Karpas-422 (cell line): ENCODE measurements at places on chromosomes 3 and 15.

DNA sequence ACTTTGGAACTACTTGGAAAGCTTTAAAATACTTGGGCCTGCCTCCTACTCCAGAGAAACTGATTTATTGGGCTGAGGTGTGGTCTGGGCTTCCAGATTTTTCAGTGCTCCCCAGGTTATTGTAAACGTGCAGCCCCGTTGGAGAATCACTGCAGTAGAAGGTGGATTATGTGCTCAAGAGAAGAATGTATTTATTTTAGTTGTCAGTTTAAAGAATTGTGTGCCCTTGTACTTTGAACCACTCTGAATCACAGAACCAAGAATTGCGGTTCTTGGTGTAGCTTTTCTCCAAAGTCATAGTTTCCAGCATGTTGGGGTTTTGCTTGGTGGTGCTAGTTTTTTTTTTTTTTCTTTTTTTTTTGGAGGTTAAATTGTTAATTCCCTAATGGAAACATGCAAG is 1.6 kb downstream of the TATDN2 start:
- DNase-seq: no peak

DNA sequence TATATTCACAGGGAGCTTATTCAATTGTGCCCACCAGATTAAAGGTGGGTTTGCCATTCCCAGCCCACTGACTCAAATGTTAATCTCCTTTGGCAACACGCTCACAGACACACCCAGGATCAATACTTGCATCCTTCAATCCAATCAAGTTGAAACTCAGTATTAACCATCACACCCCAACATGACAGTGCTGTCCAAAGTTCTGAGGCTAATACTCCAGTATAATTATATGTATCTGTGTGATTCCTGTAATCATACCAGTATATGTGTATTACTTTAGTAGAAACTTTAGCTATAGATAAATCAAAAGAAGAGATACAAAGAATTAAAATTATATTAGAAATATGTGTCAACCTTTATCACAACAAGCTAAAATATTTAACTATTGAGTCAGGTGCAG is 1166.0 kb downstream of the ZPLD1 start:
- no peak for DNase-seq

GRCh38 chr3:183966361-183966791 is 51.3 kb downstream of the ABCC5 start:
- DNase-seq: no peak

GRCh38 chr3:134153761-134154160 is 96.9 kb downstream of the RYK start:
- no peak for DNase-seq

DNA sequence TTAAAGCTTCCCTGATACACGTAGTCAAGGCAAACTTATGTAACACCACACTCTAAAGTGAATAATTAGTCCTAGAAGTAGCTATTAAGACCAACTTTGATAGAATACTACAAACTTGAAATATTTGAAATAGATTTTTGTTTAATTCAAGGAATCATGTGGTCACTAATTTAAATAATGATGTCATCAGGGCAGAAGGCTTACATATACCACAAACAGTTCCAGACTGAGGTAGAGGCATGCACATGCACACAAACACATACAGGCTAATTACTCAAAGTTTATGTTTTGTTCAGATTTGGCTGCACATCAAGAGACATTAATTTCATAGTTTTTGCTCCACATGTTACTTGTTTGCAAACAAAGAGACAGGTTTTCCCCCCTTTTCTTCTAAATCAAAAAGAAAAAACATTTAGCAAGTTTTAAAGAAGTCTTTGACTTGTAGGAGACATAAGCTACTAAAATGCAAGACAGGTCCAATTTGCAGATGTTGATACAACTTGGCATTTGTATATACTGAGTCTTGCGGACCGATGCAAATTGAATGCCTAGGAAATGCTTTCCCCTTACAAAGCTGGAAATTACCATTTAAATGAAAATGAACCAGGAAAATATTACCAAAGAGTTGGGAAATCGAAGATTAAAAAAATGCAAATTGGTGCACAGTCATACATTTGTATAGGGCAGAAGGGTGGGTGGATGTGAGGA is 594.8 kb downstream of the MAGI1 start:
- DNase-seq: no peak

DNA sequence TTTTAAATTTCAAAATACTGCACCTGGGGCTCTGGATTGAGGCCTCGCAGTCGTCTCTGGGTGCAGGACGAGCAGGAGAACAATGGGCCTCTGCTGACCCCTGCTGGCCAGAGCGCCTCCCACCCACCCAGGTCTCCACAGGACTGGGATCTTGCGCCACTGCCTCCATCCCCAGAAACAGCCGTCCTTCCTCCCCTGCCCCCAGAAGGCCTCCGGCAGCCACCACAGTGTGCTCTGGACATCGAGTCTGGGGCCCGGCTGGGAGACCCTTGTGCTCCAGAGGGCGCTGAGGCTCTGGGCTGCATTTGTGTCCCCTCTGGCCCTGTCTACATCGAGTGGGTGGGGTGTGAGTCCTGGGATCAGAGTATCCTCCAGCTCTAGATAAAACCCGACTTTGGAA is 6.7 kb upstream of the ACSBG1 start:
- DNase-seq: peak; percentile 90

GRCh38 chr3:123373474-123373987 is 75.4 kb downstream of the ADCY5 start:
- no peak for DNase-seq

DNA sequence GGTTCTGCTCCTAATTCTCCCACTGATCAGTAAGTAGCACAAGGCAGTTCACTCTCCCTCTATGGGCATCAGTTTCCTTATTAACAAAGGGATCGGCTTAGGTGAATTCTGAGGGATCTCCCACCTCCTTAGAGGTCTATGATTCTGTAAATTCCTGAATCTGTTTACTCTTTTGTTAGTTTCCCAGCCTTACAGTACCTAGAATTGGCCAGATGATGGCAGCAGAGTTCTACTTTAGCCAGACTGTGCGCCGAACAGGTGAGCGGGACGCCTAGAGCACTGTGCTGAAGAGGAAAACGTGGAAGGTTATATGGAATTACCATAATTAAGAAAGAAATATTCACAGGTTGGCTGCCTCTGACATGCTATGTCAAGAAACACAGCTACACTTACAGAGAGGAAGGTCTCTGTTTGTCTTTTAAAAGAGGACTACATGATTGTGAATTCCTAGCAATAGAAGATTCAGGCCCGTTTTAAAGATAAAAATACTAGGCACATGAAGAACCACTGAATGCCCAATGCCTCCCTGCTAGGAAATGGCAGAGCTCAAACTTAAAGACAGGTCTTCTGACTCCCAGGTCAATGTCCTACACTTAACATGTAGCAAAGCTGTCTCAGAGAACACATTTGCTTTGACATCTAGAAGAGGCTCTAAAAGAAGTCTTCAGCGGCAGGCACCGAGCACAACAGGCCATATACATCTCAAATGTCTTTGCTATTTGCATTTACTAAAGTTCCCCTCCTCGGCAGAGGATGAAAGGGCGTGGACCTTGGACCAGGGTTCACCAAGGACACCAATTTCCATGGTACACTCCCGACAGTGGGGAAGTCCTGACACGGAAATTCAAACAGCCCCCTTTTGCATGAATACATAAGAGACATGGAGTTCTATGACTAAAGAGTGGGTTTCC is 259.9 kb downstream of the FGF12 start:
- peak; percentile 87 for DNase-seq

- no peak for DNase-seq
Measured at GRCh38 chr15:69954666-69955065, 143.1 kb downstream of the TLE3 start.

DNA sequence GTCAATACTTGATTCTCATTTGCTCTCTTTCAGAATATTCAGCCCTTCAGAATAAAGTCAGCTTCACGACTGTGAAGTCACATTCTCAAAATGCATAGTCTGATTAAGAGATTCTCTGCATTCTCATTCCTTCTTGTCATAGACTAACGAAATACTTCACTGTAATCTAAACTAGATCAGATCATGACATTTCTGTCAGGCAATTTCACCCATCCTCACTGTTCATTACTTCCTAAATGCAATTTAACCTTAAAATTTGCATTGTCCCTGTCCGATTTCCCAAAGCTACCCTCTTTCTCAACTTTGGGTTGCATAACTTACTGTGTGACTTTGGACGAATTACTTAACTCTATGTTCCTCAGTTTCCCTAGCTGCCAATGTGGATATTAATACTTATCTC is 6.2 kb downstream of the RPL22L1 start:
- DNase-seq: peak; percentile 56

GRCh38 chr3:194103983-194104751 is 31.8 kb upstream of the HES1 start:
- DNase-seq: peak; percentile 99

GRCh38 chr3:4814305-4814903 is 164.8 kb upstream of the BHLHE40 start:
- no peak for DNase-seq

DNA sequence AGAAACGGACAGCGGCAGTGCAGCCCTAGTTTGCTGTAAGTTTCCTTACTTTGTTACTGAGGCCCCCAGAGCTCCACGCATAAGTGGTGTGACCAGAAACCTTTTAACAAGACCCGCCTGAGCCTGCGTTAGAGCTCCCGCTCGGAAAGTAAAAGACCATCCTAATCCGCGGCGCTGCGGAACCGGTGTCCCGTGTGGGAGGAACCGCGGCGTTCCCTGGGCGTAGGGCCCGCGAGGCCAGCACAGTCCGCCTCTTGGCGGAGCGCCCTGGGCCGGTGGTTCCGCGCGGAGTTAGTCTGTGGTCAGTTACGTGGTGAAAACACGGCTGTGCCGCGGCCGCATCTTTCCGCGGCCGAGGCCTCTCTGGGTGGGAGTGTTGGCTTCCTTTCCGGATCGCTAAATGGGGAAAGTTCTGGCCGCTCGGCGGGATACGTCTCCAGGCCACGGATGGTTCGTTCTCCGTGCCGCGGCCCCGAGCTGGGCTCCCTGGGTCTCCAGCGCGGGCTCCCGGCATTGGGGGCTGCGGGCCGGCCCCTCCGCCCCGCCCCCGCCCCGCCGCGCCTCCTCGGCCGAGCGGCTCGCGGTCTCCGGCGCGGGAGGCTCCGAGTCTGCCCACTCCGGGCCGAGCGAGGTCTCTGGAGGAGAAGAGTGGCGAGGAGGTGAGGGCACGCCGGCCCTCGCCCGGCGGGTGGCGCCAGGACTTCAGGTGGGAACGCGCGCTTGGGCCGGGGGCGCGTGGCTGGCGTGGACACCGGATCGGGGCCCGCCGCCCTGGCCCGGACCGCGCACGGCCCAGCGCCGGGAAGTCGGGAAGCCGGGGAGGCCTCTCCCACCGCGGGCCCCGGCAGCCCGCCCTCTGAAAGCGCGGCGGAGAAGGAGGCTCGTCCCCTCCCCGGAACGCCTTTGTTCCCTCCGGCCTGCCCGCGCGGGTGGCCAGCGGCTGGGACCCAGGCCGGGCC is 754 bp downstream of the B3GNT5 start:
- no peak for DNase-seq

- no peak for DNase-seq
Measured at GRCh38 chr15:33099213-33099612, 95.3 kb downstream of the FMN1 start.

DNA sequence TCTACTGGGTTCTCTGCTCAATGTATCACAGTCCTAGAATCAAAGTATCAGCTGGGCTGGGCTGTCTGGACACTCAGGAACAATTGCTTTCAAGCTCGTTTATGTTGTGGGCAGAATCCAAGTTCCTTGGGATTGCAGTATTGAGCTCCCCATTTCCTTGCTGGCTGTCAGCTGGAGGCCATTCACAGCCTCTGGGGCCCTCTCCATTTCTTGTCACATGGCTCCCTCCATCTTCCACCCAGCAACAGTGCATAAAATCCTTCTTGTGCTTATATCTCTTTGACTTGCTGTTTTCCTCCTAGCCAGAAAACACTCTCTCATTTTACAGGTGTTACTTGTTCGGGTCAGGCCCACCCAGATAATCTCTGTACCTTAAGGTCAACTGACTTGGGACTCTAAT is 363.5 kb downstream of the IGSF11 start:
- DNase-seq: no peak

DNA sequence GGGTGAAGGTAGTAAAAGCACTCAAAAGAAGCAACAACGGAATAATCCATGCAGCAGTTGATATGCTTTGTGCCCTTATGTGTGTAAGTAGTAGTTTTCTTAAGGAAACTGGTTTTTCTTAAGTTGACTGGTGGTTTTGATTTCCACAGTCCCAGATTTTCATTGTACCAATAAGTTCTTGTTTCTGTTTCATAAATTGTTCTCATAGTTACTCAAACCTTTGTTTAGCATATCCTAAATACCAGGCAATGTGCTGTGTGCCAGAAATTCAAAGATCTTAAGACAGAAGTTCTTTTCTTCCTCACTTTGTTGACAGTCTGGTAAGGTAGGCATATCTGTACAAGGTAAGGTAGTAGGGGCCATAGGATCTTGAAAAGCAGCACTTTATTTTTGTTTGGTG is 40.0 kb downstream of the DNAJC13 start:
- DNase-seq: no peak

DNA sequence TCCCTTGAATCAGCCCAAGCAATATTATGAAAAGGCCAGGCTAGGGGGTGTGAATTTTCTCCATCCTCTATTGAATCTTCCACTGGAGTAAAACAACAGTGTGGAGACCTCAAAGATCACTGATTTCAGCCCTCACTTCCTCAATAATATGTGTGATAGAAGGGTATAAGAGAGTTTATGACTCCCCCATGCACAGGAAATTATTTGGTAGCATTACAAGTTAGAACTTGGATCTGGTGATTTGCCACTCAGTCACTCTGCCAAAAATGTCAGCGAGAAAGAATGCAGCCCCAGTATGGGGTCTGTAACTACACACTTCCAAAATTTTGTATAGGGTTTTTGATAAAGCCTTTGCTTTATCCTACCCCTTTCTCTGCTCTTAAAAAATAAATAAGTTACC is 81.0 kb upstream of the KCNMB2 start:
- no peak for DNase-seq

- no peak for DNase-seq
Measured at GRCh38 chr3:3806092-3806491, 6.9 kb downstream of the LRRN1 start.

GRCh38 chr15:81339321-81339720 is 15.4 kb upstream of the STARD5 start:
- DNase-seq: no peak

DNA sequence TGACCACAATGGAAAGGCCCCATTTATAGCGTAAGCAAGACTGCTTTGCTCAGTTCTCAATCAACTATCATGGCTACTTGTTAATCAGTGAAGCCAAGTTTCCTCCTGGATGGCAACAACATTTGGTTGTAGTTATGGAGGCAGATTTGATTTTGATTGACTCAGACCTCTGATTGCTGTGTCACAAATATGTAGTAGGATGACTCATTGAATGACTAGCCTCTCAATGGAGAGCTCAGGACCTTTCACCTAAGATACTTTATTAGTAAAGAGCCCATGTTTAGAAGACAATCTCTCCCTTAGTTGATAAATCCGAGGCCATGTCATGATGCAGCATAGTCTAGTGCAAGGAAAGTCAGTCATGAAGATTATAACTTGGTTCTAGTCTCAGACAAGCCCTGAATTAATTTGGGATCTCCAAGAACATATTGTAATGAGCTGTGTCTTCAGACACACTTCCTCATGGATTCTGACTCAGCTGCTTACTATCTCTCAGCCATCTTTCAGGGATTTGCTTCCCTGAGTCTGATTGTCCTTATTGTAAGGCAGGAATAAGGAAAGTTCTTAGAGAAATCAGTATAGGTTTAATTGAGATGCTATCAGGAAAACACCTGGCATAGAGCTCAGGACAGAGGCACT is 397.4 kb upstream of the TMCO5A start:
- DNase-seq: no peak

- DNase-seq: peak; percentile 37
Measured at GRCh38 chr3:125410922-125411321, 35.8 kb upstream of the ZNF148 start.
